ENCODE measurements at places on chromosomes 6 and 20.
A peak's percentile ranks its signal among the peaks of the same experiment; 100 is the strongest.

GRCh38 chr20:25251558-25251957 is 3.7 kb downstream of the PYGB start:
- DNase-seq = no peak

DNA sequence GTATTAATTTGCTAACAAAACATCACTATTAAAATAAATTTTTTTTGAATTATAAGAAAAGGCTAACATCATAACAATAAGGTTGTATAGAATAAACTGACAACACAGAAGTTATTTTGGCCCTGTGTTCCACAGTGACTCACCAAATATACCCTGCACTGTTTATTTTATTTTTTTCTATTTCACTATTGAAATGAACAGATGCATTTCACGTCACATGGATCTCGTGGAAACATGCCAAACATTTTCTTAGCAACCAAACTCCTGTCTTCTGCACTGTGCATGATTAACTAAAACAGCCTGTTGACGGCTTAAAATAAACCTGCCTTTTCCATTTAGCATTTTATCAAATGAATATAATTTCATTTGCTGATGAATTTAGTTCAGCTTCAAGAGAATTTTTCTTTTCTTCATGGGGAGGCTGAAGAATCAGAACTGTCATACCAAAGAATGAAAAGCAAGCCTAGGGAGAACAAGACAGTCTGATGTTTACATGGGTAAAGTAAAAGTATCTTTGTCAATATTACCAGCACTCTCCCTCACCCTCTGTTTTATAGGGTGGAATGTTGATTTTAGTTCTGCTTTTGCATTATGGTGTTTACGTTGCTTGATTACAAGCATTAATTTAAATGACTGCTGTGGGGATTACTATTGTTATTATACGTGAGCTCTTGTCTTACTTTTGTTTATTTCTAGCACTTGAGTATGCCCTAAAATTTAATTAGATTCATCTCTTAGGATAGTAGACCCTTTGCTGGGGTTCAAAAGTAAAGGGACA is 115.3 kb downstream of the LCA5 start:
- DNase-seq = peak; percentile 86

- DNase-seq = no peak
Observed at GRCh38 chr6:170176136-170176897, 114.6 kb downstream of the DLL1 start.

GRCh38 chr6:154673919-154674318 is 59.3 kb upstream of the SCAF8 start:
- DNase-seq = no peak

GRCh38 chr6:22218410-22218809 is 78.4 kb downstream of the PRL start:
- no peak for DNase-seq

- DNase-seq = no peak
Observed at GRCh38 chr20:57398231-57398821, 7.1 kb downstream of the RBM38 start.

DNA sequence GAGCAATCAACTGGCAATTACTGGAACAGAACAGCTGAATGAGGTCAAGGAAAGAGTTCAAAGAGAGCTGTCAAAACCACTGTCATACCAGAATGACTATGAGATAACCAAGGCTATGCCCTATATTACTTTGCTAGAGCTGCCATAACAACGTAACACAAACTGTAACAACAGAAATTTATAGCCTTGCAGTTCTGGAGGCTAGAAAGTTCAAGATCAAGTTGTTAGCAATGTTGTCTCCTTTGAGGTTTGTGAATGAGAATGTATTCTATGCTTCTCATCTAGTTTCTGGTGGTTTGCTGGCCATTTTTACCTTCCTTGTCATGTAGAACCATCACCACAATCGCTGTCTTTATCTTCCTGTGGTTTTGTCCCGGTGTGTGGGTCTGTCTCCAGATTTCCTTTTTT is 1323.0 kb upstream of the GJE1 start:
- peak; percentile 61 for DNase-seq

- no peak for DNase-seq
Observed at GRCh38 chr6:139635401-139636130, 261.1 kb upstream of the CITED2 start.

GRCh38 chr6:106612671-106613416 is 16.5 kb downstream of the RTN4IP1 start:
- no peak for DNase-seq

DNA sequence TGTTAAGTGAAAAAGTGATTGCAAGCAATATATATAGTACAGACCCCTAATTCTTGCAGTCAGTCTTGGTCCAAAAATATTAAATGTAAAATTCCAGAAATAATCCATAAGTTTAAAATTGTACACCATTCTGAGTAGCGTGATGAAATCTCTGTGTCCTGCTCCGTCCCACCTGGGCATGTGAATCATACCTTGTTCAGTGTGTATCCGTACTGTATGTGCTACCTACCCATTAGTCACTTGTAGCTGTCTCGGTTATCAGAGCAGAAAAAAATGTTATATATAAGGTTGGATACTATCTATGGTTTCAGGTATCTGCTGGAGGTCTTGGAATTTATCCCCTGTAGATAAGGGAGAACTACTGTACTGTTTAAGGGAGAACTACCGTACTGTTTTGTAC is 16.3 kb downstream of the IRAK1BP1 start:
- DNase-seq = no peak

- DNase-seq = no peak
Observed at GRCh38 chr20:24403406-24403805, 66.0 kb upstream of the SYNDIG1 start.

DNA sequence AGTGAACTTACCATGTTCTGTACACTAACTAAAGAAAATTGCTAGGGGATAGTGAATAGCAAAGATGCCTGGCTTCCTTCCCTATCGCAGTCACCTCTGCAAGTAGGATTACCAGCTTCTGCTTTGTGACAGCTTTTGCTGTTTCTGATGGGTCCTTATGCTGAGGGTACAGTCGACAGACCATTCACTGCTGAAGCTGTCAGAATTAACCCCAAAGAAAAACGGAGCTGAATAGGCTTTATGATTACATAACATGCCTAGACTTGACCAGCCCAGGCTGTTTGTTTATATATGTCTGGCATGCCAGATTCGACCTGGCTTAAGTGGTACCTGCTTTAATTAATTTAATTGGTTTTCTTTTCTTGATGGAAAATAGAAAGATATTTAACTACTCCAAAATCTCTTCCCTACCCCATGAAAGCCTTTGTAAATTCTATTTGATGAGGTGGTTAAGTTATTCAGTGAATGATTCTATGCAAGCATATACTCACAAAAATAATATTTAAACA is 21.7 kb upstream of the PRELID3B start:
- no peak for DNase-seq

DNA sequence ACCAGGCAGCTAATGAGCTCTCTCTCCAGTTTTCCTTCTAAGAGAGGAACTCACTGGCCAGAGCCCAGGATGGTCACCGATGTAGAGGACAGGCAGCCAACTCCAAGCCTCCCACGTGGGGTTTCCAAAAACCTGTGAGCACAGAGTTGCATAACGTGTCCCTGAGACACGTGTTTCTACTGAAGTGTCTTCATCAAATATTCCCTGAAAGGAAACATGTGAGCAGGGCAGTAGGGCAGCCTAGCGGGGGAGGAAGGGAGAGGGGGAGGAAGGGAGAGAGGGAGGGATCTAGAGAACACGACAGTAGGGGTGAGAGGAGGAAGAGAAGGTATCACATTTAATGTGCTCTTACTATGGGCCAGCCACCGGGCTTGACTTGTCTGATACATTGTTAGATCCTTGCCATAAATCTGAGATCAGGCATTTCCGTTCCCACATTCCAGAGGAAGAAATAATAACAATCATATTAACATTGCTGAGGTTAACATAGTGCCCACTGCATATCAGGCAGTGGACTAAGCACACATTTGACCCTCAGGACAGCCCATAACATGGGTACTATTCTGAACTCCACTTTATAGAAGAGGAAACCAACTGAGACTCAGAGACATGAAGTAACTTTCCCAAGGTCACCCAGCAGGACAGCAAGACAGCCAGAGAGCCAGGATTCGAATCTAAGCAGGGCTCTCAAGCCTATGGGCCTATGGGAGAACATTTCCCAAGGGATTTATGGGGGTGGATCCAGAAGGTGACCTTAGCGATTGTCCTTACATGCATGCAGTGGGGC is 4.5 kb upstream of the SYS1 start:
- DNase-seq = peak; percentile 76

DNA sequence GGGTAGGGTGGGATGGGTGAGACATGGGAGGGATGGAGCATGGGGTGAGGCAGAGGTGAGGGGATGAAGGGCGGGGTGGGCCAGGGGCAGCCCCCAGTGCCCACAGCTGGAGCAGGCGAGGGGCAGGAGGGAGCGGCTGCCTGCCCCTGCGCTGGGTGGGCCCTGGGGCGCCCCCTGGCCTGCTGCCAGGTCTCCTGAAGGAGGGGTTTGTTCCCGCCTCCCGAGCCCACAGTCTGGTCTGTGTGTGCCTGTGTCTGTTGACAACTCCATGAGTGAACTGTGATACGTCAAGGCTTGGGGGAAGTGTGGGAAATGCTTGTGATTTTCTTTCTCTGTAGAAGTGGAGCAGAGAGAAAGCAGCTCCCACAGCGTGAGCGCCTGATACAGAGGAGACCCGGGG is 10.9 kb upstream of the MRGBP start:
- DNase-seq = no peak

GRCh38 chr6:43532201-43532600 is 15.3 kb downstream of the POLR1C start:
- no peak for DNase-seq

DNA sequence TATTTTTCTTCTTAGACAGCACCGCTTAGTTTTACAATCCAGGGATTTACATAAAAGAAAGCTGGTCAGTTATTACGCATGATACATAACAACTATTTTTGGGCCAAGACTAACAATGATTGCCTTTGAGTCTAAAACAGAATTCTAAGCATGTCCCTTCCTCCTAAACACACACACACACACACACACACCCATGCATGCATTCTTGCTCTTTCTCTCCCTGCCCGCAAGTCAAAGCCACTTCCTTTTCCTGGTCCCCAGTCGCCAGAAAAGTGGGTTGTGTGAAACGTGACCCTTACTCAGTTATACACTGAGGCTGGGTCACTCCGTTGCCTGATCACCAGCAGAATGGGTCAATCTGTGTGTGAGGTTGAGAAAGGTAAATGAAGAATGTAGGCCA is 31.4 kb downstream of the FYN start:
- DNase-seq = no peak

DNA sequence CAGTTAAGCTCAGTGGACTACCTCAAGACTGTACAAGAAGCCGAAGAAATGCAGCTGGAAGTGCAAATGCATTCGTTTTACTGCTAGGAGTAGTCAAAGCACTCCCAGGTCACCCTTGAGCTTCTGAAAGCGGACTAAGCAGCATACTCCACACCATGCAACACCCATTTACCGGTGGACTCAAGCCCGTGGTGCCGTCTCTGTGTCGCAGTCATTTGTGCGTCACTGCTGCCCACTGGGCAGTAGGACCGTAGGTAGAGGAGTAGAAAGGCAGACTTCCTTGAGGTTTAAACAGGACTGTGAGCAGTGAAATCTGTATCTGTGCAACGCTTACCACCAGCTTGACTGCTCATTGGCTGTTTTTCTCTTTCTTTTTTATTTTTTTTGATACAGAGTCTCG is 89.0 kb upstream of the FAM8A1 start:
- DNase-seq = no peak

- no peak for DNase-seq
Observed at GRCh38 chr20:45685896-45686295, 15.9 kb upstream of the WFDC11 start.

DNA sequence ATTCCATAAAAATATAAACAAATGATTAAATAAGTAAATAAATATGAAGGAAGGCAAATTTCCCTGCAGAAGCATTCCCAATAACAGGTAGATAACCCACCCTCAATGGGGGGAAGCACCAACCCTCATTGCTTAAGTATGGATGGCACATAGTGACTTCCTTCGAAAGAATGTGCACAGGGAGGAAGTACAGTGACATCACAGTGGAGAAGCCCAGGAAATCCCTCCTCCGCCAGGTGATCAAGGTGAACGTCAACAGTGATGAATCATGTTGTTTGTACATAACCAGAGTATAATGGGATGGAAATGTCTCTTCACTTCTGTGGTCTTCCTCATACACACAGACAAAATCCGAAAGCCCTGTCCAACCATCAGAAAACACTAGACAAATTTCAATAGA is 267.9 kb downstream of the THBS2 start:
- DNase-seq = no peak

DNA sequence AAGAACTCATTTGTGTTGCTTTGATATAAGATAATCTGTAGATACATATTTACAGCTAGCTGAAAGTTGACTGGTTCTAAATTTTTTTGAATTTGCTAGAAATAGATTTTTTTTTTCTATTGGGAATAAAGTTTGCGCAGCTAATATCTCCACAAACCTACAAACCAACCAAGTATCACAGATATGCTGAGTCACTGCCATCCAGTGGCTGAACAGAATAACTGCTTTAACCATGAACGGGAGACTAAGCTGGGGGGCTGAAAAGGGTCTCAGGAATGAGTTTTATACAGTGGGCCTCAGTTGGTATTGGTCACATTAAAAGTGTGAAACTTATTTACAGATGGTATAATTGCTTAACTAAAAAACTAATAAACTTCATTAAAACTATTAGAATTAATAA is 326.7 kb upstream of the CNR1 start:
- DNase-seq = no peak

GRCh38 chr6:119077391-119077642 is 1.1 kb downstream of the FAM184A start:
- no peak for DNase-seq

DNA sequence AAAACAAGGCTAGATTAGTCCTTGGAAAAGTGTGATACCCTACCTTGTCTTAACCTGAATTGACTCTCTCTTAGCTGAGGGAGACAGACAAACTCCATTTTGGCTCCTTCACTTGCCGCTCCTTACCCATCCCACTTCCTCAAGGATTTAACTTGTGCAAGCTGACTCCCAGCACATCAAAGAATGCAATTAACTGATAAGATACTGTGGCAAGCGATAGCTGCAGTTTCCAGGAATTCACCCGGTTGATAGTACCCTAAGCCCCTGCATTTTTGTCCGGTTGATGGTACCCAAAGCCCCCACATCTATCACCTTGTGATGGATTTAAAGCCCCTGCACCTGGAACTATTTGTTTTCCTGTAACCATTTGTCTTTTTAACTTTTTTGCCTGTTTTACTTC is 1.9 kb upstream of the SERINC3 start:
- DNase-seq = peak; percentile 51

DNA sequence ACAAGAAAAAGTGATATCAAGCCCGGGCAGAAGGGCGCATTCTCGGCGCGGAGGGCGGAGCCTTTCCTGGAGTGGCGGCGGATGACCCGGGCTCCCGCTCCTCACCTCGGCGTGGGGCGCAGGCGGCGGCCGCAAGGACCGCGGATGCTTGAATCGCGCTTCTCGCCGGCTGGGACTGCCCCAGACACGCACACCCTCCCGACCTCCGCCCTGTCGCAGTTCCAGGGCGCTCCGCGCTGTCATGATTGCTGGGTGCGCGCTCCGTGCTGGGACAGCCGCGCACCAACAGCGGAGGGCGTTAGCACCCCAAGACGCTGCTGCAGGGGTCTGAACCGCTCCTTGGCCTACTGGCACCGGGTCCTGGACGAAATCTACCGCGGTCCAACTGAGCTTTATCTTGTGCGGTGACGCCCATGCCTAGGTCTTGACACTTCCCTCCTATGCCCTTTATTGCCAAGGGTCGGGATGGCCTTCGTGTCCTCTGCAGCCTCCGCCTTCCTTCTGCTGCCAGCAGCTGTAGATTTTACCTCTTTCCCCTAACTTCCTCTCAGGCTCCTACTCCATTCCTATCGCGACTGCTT is 43.3 kb downstream of the IRAK1BP1 start:
- DNase-seq = no peak

GRCh38 chr6:168394606-168395005 is 46.4 kb upstream of the SMOC2 start:
- no peak for DNase-seq

Measured in NCI-H226 (cell line).